ENCODE measurements at places on chromosomes 4 and X. TPM values are rescaled to one million over a fixed set of nuclear protein-coding genes. Genes with fewer than 3 reads are reported as not detected.
A peak's percentile ranks its signal among the peaks of the same experiment; 100 is the strongest.

FHDC1 gene
- total RNA-seq, result 0.23 TPM

TRIML2 gene
- not detected for total RNA-seq

SOD3 gene
- total RNA-seq, result not detected

NEK1 gene
- 16.4 TPM for total RNA-seq

- DNase-seq, result peak; percentile 41
These were observed 325.0 kb downstream of the ARHGAP10 start for GRCh38 chr4:148056879-148057278.

DNA sequence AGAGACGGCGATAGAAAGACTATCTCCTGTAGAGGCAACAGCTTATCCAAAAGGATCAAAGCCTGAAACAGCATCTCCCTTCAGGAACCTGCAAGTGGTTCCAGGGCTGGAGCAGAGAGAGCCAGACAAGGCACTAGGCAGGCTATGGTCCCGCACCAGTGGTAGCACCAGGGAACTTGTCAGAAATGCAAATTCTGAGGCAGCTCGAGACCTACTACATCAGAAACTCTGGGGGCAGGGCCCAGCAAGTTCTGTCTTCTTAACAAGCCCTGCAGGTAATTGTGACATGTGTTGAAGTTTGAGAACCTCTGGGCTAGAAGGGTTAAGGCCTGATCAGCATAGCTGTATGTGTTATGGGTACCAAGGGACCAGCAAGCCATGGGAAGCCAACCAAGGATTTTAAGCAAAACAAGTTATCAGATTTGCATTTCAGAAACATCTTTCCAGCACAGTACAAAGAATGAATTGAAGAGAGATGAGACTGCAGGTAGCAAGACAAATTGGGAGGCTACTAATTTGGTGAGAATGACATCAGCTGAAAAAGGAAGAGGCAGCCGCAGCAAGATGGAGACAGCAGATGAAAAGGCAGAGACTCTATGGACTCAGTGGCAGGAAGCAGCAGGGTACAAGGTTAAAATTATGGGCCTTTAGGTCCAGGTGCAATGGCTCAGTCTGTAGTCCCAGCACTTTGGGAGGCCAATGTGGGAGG, 139.7 kb downstream of the TSPAN5 start:
- no peak for DNase-seq

DNA sequence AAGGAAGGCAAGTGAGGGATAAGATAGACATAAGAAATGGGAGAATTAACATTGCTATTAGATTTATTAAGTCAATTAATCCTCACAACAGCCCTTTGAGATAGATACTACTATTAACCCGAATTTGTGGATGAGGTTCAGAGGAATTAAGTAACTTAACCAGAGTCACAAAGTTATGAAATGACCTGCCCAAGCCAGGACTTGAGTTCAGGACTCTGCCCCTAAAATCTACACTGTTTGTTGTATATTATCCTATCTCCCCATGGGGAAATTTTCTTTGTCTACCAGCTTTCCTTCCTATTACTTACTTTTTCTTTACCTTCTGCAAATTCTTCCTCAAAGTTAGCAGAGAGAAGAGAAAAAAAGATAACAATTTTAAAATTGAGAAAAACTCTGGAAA, 33.4 kb upstream of the UBQLN2 start:
- no peak for DNase-seq

DNA sequence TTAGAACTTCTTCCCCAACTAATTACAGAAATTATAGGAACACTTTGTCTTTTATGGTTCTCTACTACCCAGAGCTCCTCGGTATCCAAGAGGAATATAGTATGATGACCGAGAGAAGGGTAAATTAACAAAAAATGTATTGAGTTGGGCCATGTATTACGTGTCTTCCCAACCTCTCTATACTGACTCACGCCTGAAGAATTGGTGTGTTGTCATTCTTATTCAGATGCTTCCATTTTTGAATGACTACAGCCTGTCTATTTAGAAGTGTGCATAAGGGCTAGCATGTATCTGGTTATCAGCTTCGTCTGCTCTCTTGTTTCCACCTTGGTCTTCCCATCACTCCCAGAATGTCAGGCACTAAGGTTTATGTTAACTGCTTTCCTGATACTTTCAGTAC, 24.5 kb upstream of the SCD5 start:
- DNase-seq, result no peak

DNA sequence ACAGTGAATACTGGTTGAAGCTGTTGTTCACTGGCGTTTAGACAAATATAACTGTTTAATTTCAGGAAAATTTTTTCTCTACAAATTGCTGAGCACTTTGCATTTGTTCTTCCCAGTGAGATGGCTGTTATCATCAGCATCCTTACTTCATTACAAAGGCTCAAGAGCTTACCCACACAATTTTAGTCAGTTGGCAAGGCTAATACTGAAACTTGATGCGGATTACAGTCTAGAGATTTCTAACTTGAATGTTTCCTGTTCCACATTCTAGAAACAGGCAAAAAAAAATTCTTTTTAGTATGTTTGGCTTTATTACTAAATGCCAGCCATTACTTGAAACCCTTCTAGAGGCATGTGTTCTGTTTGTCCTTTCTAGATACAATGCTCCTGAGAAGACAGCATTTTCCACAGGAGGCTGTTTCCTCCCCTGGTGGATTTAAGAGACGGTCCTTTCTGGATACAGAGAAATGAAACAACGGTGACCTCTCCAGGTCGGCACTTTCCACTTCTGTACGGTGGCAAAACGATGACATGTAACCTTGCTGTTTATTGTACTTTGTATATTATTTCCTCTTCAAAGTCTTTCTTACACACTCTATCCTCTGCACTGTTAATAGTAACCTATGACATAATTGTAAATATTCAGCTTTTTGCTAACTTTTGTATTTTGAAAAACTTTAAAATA, 80.9 kb downstream of the RFC1 start:
- DNase-seq, result no peak

DNA sequence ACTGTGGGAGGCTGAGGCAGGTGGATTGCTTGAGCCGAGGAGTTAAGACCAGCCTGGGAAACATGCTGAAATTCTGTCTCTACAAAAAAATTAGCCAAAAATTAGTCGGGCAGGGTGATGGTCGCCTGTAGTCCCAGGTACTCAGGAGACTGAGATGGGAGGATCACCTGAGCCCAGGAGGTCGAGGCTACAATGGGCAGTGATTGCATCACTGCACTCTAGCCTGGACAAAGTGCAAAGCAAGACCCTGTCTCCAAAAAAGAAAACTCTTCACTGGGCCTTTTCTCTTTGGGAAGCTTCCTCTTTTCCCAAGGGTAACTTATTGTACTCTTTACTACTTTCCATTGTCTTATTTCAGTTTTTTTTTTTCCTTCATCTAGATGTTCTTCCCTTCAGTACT, 88.9 kb downstream of the UBE2K start:
- DNase-seq, result no peak

GRCh38 chr4:60605646-60606354, 594.3 kb upstream of the ADGRL3 start:
- no peak for DNase-seq

- DNase-seq, result no peak
These were observed 61.1 kb upstream of the DCTD start for GRCh38 chr4:182978152-182978827.

DNA sequence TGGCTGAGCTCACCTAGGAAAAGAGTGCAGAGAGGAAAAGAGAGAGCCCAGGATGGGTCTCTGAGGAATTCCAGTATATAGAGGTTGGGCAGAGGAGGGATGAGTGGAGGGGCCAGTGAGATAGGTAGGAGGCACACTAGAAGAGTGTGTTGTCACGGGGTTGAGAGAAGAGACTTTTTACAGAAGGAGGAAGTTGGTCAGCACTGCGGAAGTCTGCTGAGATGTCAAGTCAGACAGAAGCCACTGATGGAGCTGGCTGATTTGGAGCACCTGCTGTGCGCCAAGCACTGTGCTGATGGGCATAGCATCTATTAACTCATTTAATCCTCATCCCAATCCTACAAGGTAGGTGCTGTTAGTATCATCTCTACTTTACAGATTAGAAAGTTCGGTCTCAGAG, 60.4 kb downstream of the EFNB1 start:
- DNase-seq, result no peak

DNA sequence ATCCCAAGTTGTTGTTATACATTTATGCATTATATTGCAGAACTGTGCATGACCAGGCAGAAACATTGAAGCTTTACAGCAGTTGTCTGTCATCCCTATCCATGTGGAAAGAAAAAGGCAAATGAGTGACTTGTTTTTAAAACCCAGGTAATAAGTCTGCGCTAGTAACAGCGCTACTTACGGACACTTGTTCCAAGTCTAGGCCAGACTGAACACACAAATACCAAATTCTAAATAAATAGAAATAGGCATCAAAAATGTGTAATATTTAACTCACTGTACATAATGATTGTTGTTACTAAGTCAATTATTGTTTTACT, 548 bp upstream of the MAML3 start:
- DNase-seq, result no peak

DNA sequence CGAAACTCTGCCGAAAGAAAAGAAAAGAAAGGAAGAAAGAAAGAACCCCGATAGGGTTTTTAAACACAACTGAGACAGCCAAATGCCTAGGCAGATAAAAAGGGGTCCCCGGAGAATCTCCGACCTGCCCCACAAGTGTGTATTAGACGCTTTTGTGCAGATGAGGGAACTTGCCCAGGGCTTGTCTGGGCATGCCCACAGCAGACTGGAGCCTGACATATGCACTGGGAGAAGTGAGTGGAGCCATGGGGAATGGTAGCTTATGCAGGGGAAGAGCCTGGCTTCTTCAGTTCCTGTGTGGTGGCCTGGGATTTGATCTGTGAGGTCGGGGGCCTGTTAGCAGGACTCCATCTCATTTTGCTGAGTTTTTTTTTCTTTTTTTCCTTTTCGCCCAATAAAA, 199.0 kb downstream of the GPC3 start:
- no peak for DNase-seq

- no peak for DNase-seq
These were observed 17.3 kb upstream of the QRFPR start for GRCh38 chr4:121397941-121398601.

DNA sequence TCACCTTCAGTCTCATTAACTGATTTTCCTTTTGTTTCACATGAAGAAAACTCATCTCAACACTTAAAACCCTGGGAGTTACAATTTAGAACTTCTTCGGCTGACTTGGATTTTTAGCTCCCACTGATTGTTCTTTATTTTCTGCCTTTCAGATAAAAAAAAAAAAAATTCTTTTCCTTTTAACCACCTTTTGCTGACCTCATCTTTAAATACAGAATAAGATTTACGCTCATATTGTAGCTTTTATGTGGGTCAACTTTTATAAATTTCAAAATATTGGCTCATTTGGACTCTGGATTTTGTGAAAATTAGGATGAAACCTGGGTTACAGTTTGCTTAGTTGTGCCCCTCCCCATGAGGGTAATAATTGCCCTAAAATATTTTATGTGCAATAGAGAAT, 659.3 kb downstream of the ZNF674 start:
- DNase-seq, result no peak

DNA sequence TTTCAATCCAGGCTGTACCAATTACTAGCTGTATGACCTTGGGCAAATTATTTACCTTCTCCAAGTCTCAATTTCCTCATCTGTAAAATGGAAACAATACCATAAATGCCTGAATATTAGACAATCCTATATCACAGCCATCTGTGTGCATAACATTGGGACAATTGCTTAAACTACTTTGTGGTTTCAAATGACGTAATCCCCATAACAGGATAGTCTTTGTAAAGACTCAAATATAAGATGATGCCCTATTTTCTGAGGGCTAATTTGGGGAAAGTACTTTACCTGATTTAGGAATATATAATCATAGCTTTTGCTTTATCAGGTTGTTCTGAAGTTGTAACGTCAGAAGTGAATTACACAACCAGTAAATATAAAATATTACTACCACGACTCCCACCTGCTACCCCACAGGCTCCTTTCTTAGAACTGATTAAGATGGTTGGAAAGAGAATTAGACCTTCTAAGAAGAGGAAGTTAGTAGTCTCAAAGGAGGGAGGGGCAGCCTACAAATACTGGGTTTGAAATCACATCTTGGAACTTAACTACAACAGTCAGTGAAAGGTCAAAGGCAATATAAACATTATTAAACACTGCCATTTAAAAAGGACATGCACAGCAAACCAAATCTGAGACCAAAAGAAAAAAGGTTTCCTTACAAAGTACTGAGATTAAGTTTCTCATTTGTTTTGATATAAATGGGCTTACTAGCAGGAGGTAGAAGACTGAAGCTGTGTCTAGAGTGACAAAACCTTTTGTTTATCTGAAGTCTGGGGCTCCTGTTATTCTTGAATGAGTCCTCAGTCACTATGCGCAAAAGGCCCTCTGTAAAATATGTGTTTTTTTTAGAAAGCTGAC, 215.0 kb downstream of the SCFD2 start:
- no peak for DNase-seq

Data from natural killer cell (primary cell).